Immature natural killer cell (primary cell): ENCODE measurements at places on chromosomes 2 and 18. TPM values are rescaled to one million over a fixed set of nuclear protein-coding genes. Genes with fewer than 3 reads are reported as not detected.

Gene RAB17
- not detected for polyA plus RNA-seq

Gene TCF7L1
- polyA plus RNA-seq, result not detected

Gene EMX1
- not detected for polyA plus RNA-seq

Gene DPYSL5
- polyA plus RNA-seq, result not detected

Gene IL36RN
- polyA plus RNA-seq, result not detected

Gene FBXO41
- polyA plus RNA-seq, result 1.2 TPM

Gene MFSD2B
- polyA plus RNA-seq, result not detected

Gene RNF152
- polyA plus RNA-seq, result 0.07 TPM

Gene OTOF
- 1.3 TPM for polyA plus RNA-seq

Gene LHCGR
- not detected for polyA plus RNA-seq

Gene CNDP1
- not detected for polyA plus RNA-seq

Gene TPGS2
- polyA plus RNA-seq, result 79.3 TPM

Gene VWC2L
- polyA plus RNA-seq, result not detected

Gene IL1F10
- not detected for polyA plus RNA-seq
